ENCODE measurements at places on chromosomes 5 and 9.

DNA sequence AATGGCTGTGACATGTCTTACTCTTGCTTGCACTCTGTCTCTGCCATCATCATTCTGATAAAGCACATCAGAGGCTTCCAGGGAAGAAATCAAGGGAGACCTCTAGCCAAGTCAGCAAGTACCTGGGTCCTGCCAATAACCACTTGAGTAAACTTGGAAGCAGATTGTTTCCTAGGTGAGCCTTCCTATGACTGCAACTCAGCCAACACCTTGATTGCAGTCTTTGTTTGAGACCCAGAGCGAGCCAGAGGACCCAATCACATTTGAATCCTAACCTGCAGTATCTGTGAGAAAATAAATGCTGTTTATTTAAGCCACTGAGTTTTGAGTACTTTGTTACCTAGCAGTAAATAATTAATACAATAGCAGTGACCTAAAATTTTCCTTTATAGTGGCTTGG lies 356.8 kb upstream of the CHD1 start:
- DNase-seq = no peak

GRCh38 chr5:3456121-3456681 lies 139.4 kb upstream of the IRX1 start:
- no peak for DNase-seq

- no peak for DNase-seq
Measured at GRCh38 chr5:1860021-1860610, 22.6 kb downstream of the IRX4 start.

DNA sequence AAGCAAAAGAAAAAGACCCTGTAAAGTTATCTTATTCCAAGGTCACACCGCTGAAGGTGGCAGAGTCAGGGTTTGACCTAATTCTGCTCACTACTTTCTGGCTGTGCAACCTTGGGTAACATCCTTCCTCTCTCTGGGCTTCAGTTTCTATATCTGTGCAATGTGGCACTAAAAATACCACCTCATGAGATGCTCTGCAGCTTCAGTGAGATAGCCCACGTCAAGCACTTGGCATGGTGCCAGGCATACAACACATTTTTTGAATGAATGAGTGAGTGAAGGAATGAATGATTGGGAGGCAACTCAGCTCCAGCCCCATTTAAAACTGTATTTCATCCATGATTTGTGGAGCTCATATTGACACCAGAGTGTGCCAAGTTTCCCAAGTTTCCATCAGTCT lies 62.3 kb downstream of the FOXI1 start:
- no peak for DNase-seq

DNA sequence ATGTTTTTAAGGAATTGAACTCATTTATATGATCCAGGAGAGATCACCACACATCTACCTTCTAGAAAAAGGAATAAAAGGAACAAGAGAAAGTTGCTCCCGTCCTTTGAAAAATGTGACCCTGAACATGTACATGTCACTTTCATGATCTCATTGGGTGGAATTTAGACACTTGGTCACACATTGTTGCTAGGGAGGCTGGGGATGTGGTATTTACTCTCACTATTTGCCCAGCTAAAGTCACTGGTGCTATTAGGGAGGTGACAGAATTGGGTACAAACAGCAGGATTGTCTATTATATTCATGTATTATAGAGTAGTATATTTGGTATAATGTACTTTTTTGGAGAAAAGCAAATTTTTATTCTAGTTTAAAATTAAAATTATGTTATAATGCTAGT lies 2.1 kb upstream of the CDH10 start:
- no peak for DNase-seq
